NCI-H1417 treated with DMSO at 0.1 percent for 48 hours (cell line): ENCODE measurements at places on chromosomes 6 and 20.

GRCh38 chr20:19785983-19786285, 27.9 kb downstream of the RIN2 start:
- no peak for DNase-seq

GRCh38 chr6:23413327-23414050, 712.5 kb upstream of the NRSN1 start:
- no peak for DNase-seq

DNA sequence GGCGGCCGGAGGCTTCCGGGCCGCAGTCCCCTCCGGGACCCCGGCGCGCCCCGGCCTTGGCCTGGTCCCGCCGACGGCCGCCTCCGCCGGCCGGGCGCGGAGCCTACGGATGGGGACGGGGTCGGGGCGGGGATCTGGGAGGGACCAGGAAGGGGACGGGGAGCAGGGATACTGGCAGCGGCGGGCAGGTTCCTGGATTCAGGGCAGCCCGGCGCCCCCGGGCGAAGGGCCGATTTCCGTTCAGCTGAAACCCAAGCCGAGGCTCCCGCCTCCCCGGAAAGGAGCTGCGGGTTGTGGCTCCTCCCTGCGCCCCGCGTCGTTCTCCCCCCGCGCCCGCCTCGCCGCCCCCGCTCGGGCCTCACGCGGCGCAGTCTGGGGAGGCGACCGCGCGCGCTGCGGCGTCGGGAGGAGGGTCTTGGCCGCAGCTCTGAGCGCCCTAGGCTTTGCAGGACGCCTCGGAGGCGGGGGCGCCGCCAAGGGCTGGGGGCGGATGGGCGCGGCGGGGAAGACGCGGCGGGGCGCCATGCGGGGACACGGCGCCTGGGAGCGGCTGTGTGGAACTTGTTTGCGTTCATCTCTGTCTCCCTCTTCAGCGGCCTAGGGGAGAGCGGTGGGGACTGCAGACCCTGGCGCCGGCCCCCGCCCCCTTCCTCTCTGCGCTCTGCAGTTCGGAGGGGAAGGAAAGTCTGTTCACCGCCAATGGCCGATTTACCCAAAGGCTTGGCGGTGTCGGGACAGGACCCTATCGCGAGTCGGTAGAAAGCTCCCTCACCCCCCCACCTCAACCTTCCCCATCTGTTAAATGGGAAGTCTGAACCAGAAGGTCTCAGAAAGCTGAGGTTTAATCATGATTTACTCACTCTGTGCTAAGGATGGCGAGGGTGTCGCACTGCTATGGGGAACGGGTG, 22.7 kb upstream of the TMEM181 start:
- DNase-seq: no peak

DNA sequence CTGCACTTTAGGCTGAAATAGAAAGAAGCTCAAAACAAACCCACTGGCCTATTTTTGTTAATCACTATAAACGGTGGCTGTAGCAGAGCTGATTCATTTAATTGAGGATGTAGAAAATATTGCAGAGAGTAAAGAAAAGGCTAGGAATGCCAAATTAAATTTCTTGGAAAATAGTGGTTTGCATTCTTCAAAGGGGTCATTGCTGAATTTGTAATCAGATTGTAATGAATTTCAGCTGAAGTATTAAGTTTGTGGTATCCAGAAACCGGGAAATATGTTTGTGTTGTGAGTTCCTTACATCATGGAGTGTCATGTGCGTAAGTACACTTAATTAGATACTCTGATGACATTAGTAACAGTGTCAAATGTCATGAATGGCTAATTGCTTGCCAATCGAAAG, 203.0 kb downstream of the SAMD5 start:
- peak; percentile 29 for DNase-seq

DNA sequence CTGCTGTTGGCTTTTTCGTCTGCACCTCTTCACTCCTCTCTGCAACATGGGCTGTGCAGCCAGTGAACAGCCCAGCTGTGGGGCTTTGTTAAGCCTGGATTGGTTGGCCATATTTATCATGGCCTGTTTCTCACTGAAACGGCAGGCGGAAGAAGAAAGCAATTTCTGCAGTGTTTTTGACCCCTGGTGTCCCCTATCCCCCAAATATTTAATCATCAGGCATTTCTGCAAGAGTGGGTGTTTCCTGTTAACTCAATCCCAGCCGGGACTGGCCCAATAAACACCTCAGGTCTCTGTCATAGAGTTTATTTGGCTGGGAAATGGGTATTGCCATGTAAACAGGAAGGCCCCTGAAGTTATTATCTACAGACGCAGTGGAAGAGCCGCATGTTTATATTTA, 174.8 kb upstream of the SUPT3H start:
- no peak for DNase-seq

DNA sequence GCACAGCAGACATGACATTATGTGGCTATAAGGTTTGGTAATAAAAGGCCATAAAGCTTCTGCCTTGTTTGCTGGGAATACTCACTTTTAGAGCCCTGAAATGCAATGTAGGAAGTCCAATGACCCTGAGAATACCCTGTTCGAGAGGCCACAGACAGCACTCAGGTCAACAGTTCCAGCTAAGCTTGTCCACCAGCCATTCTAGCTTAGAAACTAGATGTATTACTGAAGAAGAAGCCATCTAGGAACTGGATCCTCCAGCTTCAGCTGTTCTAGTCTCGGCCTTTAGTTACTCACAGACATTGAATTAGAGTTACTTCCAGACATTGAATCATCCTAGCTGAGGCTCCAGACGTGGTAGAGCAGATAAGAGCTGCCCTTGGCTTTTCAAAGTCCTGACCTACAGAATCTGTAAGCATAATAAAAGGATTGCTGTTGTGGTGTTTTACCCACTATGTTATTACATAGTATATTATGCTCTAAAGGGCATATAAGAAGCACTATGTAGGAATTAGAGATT, 84.9 kb downstream of the MMS22L start:
- DNase-seq: no peak

- no peak for DNase-seq
These were observed 609.3 kb upstream of the CITED2 start for GRCh38 chr6:139983555-139984276.

DNA sequence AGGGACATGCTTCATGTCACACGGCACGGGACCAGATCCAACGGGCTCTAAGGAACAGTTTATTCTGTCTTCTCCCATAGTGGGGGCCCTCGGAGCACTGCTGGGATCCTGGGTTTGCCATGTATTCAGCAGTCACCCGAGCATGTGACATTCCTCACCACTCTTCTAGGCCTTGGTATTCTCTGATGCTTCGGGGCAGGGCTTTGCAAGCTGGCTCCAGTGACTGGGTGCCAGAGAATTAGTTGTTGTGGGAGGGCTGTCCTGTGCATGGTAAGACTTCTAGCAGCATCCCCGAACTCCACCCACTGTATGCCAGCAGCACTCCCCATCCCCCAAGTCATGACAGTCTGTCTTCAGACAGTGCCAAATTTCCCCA, 5.4 kb downstream of the CCN5 start:
- DNase-seq: no peak

- DNase-seq: no peak
These were observed 17.6 kb upstream of the CDKN1A start for GRCh38 chr6:36660771-36661471.

GRCh38 chr6:158668707-158669103, 18.9 kb downstream of the SYTL3 start:
- no peak for DNase-seq

DNA sequence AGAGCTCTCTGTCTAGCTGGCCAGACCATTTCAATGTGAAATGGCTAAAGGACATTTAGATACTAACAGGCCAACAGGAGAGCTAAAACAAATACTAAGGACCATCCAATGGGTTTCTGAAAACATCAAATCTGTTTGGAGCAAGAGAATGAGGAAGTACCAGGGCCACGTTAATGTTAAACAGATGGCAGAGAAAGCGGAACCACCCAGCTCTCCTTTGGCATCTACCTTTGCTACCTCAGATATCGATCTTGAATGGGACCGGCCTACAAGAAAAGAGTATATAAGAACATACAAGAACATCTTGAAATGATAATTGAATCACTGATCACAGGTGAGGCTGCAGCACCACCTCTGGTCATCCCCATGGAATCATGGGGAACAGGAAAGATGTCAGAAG, 31.8 kb downstream of the KCNK5 start:
- no peak for DNase-seq

GRCh38 chr6:71349976-71350615, 61.5 kb downstream of the OGFRL1 start:
- DNase-seq: no peak

DNA sequence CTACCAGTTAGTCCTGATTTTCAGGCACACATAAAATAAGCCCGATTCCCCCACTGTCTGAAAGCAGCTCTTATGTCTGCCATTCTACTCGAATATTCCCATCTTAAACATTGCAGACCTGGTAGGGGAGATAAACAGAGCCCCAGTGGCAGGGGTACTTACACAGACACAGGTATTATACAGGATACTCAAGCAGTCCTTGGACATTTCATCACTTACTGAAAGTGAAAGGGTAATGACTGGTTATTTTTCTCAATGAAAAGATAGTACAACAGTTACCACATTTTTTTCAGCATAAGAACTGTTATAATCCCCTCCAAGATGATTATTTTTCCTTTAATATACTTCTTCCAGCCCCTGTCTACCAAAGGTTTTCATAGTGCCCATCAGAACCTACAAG, 37.8 kb downstream of the TRPC4AP start:
- no peak for DNase-seq

DNA sequence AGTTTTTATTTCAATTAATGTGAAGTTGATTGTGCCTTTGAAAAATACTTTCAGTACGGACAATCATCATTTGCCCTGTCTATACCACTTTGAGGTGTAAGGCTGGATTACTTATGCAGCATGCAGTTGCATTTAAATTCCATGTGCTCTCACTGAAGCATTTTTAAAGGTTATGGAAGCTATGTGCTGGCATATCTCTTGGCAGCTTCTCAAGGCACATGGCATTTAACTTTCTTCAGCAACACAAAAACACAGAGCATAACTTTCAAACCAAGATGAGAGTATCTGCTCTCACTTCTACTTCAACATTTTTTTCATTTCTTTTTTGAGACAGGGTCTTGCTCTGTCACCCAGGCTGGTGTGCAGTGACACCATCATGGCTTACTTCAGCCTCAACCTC, 360.6 kb upstream of the RUNX2 start:
- no peak for DNase-seq

DNA sequence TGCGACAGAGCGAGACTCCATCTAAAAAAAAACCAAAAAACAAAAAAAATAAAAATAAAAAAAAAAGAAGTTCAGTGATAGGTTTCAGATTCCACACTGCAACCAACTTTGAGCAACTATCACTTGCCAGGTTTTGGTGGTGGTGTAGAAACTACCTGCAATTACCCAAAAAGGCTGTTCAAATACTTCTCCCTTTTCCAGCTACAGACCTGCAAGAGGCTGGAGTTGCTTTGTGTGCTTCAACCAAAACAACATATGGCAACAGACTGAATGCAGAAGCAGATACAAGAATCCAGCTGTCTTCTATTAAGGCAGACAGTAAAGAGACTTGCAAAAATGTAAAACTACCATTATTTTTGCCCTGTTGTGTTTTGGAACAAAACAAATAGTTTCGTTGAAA, 9.3 kb upstream of the BCAS1 start:
- DNase-seq: no peak
